K562 (cell line): ENCODE measurements at places on chromosomes 2 and 18.

GRCh38 chr2:61770298-61770697 is 83.6 kb downstream of the FAM161A start:
- DNase-seq, result no peak

GRCh38 chr2:64104933-64105332 is 39.3 kb downstream of the PELI1 start:
- DNase-seq, result no peak

DNA sequence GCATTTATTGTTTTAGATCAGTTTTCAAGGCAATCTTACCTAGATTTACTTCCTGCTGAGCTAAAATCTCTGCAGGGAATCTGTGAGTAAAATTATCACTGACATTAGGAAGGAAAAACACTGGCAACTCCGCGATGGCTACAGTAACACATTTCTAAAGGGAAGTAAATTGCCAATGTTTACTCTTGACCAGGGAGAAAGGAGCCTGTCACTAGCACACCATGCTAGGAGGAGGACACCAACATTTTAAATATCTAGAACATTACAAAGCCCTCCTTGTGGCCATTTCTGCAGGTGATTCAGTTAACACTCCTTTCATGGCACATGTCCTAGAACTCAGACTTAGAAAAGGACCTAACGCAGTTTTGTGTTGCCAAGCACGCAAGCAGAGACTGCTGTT is 58.4 kb downstream of the TCF4 start:
- DNase-seq, result no peak

- DNase-seq, result no peak
These were observed 16.8 kb downstream of the RBM45 start for GRCh38 chr2:178128836-178129630.

- DNase-seq, result no peak
These were observed 103.9 kb upstream of the TMEFF2 start for GRCh38 chr2:192298664-192299063.

DNA sequence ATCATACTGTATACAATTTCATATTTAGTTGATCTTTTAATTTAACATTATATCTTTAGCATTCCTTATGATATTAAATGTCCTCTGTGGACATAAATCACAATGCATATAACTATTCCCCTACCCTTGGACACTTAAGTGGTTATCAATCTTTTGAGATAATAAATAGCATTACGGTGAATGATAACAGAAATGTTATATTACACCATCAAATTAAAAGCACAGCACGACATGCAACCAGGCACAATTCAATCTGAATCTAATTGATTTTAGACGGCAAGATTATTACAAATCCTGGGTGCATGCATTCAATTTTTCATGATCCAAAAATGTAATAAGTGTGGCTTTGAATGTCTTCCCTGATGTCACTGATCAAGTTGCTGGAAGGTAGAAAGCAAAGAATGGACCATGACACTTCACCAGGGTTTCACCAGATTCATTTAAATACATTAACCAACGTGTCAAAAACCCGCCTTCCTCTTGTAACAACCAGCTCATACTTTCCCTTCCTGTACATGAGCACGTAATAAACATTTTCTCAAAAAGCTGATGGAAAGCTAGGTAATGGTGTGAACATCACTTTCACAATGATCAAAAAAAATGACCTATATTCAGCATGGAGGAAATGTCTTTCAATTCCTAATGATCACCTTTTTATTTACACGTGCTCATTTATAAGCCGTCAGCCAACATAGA is 513.7 kb upstream of the ID2 start:
- DNase-seq, result no peak

GRCh38 chr2:47226923-47227220 is 71.8 kb upstream of the STPG4 start:
- no peak for DNase-seq

- DNase-seq, result no peak
These were observed 124.3 kb downstream of the DHRS9 start for GRCh38 chr2:169193618-169194017.

DNA sequence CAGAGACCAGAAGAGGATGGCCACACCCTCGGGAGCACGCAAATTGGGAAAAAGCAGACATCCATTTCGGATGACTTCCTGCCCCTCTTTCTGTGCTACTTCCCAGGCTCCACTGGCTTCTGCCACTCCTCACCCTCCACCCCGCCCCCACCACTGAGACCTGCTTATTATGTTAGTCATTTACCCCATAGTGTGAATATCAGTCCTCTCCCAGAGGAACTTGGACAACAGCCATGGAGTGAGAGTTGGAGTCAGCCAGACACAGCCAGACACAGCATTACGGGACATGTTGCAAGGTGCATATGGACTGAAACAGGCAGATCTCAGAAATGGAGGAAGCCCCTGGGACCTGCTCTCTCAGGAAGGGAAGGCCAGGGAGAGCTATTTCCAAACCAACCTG is 51.8 kb downstream of the CTIF start:
- no peak for DNase-seq

- no peak for DNase-seq
These were observed 35.7 kb downstream of the C18orf63 start for GRCh38 chr18:74351354-74351753.

DNA sequence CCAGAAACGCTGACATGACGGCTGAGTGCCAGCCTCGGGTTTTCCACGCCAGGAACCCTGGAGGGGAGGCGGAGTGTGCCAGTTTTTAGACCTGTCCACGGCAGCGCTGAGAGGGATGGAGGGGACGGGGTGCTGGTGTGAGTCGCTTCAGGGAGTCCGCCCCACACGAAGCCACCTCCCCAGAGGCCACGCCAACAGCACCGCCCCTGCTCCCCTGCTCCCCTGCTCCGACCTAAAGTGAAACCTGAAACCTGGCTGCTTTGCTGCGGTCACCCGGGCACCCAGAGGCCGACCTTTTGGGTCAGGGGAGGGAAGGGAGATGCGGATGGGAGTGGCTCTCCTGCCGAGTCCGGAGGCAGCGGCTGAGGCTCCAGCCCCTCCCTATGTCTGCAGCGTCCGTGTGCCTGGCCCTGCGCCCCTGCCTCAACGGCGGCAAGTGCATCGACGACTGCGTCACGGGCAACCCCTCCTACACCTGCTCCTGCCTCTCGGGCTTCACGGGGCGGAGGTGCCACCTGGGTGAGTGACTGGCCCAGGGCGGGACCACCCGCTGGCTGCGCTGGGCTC is 38.1 kb downstream of the SNED1 start:
- DNase-seq, result peak; percentile 67

GRCh38 chr18:73101977-73102376 is 234.2 kb upstream of the NETO1 start:
- DNase-seq, result no peak

GRCh38 chr2:9538000-9538507 is 17.6 kb downstream of the ADAM17 start:
- no peak for DNase-seq
